ENCODE measurements at places on chromosomes 6 and 20.
A peak's percentile ranks its signal among the peaks of the same experiment; 100 is the strongest.

GRCh38 chr20:64101731-64102621, 5.4 kb downstream of the NPBWR2 start:
- peak; percentile 47 for DNase-seq

DNA sequence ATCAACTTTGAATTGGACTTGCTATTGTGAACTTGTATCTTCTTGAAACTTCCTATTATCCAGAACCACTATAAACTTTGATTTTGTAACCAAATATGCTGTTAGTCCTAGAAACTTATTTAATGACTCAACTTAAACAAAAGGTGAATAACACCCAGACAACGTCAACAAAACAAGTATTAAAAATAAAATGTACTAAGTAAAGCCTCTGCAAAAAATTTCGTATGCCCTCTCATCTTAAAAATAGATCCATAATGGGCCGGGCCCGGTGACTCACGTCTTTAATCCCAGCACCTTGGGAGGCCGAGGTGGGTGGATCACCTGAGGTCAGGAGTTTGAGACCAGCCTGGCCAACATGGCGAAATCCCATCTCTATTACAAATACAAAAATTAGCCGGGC, 401.7 kb downstream of the ESR1 start:
- DNase-seq, result no peak

DNA sequence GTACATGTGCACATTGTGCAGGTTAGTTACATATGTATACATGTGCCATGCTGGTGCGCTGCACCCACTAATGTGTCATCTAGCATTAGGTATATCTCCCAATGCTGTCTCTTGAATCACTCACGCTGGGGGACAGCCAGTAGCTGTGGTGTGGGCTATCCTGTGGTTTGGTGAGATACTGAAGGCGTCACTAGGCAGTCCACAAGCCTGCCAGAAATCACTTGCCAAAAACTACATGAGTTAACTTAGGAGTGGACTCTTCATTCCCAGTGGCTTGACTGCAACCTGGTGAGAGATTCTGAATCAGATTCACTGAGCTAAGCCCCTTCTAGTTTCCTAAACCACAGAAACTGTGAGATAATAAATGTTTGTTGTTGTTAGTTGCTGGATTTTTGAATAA, 191.3 kb downstream of the TSHZ2 start:
- no peak for DNase-seq

GRCh38 chr20:19777981-19778380, 19.9 kb downstream of the RIN2 start:
- DNase-seq, result no peak

GRCh38 chr20:17849901-17850683, 118.5 kb downstream of the SNX5 start:
- DNase-seq, result no peak

DNA sequence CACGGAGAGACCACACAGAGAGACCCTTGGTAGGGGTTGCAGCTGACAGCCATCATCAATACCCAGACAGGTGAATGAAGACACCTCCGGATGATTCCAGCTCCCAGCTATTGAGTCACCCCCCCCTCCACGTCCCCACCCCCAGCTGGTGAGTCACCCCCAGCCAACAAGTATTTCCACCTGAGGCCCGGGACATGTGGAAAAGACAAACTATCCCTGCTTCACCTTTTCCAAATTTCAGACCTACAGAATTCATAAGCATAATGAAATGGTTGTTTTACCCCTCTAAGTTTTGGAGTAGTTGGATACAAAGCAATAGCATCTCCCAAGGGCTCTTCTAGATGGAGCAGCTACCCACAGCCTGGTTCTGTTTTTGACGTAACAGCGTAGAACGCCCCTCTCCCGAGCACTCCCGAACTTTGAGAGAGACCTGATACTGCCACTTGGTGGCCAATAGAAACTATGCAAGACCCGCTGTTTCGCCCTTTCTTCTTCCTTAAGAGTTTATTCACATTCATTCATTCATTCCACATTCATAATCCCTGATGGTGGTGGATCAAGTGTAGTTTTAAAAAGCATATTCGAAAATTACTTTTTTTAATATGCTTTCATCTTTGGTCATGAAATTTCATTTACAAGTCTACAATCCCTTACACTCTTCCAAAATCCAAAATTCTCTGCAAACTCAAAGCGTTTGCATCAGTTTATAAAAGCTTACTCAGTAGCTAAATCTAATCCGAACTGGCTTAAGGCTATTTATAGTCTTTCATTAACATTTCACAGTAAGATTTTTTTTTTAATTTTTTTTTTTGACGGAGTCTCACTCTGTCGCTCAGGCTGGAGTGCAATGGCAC, 15.1 kb upstream of the PPP1R16B start:
- no peak for DNase-seq

DNA sequence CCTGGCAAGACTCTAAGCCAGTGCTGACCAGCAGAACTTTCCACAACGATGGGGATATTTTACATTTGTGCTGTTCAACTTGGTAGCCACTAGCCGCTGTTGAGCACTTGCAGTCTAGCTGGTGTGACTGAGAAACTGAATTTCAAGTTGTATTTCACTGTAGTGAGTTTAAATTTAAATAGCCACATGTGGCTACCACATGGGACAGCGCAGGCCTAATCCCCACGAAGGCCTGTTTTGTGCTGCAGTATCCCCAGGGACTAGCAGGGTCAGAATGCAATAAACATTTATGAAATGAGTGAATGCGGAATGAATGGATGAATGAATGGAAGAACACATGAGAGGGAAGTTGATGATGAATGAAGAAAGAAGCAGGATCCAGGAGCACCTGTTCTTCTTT, 115.8 kb downstream of the TRERF1 start:
- DNase-seq, result no peak

GRCh38 chr6:137415127-137415833, 78.9 kb downstream of the OLIG3 start:
- peak; percentile 22 for DNase-seq

DNA sequence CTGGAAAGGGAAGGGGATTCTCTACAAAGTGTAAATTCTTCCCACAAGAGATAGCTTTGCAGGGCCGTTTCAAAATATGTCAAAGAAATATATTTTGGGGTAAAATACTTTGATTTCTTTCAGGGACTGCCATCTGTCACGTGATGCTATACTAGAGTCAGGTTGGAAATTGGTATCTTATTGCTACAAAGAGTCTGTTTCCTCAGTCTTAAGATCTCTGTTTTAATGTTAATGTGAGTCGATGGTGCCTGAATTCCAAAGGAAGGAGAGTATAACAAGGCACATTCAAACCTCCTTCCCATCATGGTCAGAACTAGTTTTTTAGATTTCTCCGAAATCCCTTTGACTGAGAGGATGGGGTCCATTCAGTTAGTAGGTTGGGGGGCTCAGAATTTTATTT, 36.3 kb upstream of the PDE7B start:
- DNase-seq, result no peak

- DNase-seq, result no peak
Observed at GRCh38 chr6:147000545-147001488, 203.4 kb upstream of the STXBP5 start.

- DNase-seq, result no peak
Observed at GRCh38 chr20:57509665-57510237, 15.2 kb downstream of the CTCFL start.

DNA sequence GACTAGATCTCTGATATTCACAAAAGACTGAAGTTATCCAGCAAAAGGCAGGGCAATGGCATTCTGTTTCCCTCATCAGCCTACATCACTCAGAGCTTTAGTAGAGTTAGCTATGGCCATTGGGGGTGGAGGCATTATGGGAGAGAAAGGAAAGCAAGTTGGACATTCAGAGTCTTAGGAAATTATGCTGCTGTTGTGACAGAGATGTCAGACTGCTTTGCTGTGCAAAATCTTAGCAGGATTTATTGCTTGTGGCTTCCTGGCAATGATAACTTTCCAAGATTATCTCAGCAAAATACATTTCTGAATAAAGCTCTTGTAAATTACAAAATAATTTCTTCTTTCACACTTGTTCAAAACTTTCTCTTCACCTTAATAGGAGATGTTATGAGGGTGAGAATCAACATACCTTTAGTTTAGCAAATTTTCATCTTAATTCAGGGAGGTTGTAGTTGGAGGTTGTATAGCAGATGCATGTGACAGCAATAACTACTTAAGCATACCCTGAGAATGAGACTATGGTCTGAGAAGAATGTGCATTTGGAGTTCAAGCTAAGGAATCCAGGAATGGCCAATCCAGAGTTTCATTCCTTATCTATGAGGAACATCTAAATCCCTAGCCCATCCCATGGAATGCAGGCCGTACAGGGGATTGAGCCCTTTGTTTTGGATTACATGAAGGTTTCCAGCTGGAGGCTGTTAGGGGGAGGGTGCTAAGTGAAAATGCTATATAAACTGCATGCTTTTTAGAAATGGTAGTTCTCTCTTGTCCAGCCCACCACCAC, 179.8 kb downstream of the HAO1 start:
- DNase-seq, result no peak

DNA sequence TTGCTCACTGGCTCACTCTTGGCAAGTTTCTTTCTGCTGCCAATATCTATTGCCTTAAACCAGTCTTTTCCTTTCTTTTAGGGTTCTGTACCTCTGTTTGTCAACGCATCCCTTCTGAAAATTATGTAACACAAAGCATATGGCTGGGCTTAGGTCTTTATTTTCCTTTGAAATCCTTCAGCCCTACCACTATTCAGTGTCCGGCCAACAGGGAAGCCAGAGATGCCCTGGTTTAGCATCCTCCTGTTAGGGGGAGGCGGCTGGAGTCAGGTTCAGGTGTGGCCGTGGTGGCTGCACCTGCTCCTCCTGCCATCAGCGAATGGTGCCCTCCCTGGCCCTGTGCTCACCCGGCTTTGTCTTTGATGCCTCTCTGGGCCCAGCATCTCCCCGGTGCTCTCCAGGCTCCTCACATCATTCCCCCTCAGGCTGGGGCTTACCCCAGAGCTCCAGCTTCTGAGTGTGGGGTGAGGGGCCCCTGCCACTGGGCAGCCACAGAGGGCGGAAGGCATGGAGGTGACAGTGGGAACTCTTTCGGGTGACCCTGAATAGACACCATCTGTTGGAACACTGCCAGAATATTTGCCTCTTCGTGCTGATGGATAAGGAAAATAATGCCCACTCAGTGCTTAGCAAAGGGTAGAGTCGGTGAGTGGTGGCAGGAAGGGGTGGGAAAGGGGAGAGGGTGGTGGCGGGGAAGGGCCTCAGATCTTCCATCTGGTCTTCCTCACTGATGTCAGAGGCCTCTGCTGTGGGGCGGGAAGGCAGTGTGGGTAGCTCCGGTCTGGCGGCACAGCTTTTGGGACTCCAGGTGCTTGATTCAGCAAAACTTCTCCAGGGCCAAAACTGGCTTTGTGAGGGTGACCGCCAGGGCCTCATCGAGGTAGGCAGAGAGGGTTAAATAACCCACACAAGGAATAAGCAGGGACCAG, 97.2 kb downstream of the DACT2 start:
- no peak for DNase-seq

GRCh38 chr6:79821859-79822258, 125.5 kb downstream of the ELOVL4 start:
- no peak for DNase-seq

- no peak for DNase-seq
Observed at GRCh38 chr6:19694697-19695096, 142.5 kb upstream of the ID4 start.

DNA sequence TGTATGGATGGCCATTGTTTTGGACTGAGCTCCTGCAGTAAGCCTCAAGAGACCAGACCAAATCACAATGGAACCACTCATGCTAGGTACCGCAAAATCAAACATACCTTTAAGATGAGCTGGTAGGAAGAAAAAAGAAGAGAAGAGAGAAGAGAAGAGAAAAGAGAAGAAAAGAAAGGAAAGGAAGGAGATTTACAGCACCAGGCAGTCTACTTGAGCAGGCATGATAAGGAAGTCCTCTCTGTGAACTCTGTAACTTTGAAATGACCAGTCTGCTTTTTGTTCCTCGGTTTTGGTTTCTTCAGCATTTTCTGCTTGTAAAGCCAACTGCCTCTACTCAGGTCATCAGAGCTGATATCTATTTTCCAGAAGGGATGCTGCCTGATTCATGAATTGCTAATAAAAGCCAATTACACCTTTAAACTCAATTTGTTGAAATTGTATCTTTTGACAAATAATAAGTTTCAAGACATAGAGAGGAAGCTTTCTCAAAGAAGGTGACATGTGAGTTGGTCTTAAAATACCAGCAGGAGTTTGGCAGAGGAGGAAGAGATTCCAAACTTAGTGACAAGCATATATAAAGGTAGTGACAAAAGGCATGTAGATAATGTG, 134.3 kb downstream of the UNC5CL start:
- DNase-seq, result no peak

GRCh38 chr6:19665613-19665909, 171.6 kb upstream of the ID4 start:
- no peak for DNase-seq

DNA sequence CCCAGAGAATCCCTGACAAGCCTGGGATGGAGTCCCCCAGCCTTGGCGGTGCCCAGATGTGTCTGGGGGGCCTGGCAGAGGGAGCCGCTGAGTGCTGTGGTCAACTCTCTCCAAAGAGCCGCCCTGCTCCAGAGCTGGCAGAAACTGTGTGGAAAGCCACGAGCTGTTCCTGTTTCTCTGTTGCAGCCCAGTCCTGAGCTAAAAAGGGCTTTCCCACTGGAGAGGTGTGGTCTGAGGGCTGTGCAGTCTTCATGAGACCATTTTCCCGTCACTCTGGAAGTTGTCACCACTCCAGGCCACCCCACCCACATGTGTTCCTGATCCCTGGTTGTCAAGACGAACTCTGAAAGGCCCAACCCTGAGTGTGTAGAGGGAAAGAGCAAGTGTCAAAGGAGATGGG, 99.7 kb upstream of the KCNK16 start:
- no peak for DNase-seq

DNA sequence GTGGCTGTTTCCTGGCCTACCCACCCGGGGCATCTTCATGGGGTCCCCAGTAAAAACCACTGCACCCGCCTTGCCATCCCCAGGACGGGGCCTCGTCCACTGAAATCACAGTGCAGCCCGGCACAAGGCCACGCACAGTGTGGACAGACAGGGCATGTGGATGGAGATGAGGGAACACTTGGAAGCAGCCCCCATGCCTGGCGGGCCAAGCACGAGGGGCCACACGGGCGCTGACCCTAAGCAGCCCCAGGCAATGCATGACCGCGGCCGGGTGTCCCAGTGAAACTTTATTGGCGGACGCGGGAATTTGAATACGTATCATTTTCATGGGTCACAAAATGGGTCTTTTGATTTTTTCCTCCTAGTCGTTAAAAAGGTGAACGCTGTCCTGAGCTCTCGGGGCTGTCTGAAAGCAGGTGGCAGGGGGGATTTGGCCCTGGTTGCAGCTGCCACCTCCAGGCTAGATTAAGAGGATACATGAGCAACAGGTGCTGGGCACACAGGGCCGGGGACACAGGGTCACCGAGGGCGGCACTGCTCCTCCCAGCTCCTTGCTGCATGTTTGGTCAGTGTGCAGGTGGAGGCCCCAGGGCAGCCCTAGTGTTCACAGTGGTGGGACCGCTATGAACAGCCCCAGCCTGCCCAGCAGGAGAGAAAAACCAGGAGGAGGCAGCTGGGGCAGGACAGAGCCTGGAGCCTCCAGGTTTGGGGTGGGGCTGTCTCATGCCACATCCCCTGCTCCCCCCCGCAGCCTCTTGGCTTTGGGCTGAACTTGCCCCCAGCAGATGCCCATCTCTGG, 74.9 kb upstream of the SLCO4A1 start:
- DNase-seq, result no peak

- DNase-seq, result no peak
Observed at GRCh38 chr6:140567466-140567865, 1193.0 kb upstream of the CITED2 start.
